Epithelial cell of alveolus of lung (primary cell): ENCODE measurements at places on chromosomes 4 and X. TPM values are rescaled to one million over a fixed set of nuclear protein-coding genes. Genes with fewer than 3 reads are reported as not detected.

Gene OTC
- not detected in 2 replicates for total RNA-seq

Gene AR
- total RNA-seq, result 3.6 and 3.8 TPM in 2 replicates

Gene GAGE1
- total RNA-seq, result not detected in 2 replicates

Gene IGSF1
- total RNA-seq, result 0.26 and 0.48 TPM in 2 replicates

Gene ANK2
- total RNA-seq, result 8.9 and 13.9 TPM in 2 replicates
